Uterus (tissue), 4 donors: ENCODE measurements at places on chromosomes 3 and 15. TPM values are rescaled to one million over a fixed set of nuclear protein-coding genes. Genes with fewer than 3 reads are reported as not detected.

IL17RD gene
- total RNA-seq, result 61.0 TPM

- no peak for DNase-seq
These were observed 28.8 kb upstream of the UACA start for GRCh38 chr15:70792171-70792573.

DNA sequence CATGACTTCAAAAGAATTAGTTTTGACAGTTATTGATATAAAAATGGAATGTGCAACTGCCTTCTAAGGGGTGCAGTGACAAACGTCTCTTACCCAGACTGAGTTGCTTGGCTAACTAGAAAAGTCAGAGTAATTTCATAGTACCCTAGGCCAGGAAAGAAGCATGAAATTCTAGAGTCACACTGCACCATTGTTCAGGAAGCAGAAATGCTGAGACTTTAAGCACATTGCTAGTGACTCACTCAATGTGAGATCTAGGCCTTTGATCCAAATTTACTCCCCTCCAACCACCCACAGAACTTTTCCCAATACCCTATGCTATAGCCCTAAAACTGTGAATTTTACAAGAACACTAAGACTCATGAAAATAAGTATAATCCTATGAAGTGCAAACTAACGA lies 110.8 kb downstream of the DUT start:
- DNase-seq, result no peak

LTK gene
- 0.24 TPM for total RNA-seq
